IMR-90 (cell line): ENCODE measurements at places on chromosomes 3 and 15. TPM values are rescaled to one million over a fixed set of nuclear protein-coding genes. Genes with fewer than 3 reads are reported as not detected.
A peak's percentile ranks its signal among the peaks of the same experiment; 100 is the strongest.

The TUSC7 gene
- total RNA-seq, result not detected in 2 replicates

The CCDC39 gene
- not detected in 2 replicates for total RNA-seq

DNA sequence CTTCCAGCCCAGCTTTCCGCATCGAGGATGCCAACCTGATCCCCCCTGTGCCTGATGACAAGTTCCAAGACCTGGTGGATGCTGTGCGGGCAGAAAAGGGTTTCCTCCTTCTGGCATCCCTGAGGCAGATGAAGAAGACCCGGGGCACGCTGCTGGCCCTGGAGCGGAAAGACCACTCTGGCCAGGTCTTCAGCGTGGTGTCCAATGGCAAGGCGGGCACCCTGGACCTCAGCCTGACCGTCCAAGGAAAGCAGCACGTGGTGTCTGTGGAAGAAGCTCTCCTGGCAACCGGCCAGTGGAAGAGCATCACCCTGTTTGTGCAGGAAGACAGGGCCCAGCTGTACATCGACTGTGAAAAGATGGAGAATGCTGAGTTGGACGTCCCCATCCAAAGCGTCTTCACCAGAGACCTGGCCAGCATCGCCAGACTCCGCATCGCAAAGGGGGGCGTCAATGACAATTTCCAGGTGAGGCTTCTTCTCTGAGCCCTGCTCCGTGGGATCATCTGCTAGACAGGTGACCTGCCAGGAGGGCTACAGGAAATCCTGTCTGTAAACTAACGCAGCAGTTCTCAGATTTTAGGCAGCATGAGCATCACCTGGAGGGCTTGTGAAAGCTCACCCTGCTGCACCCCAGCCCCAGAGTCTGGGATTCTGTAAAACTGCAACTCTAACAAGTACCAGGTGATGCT is 1.6 kb downstream of the THBS1 start:
- peak; percentile 73 for DNase-seq

DNA sequence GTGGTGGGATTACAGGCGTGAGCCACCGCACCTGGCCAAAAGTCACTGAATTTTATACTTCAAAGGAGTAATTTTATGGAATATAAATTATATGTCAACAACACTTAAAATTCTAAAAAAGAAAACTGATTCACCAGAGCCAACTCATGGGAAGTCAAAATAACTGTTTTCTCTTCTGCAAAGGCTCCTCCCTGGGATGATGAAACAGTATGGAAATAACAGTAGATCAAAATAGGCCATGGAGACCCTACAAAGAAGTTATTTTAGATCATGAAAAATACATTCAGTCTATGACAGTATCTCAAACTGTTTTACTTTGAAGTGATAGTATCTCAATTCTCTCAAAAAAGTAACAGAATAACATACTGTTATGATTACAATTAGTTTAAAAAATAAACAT is 102.7 kb downstream of the IGSF11 start:
- no peak for DNase-seq

DNA sequence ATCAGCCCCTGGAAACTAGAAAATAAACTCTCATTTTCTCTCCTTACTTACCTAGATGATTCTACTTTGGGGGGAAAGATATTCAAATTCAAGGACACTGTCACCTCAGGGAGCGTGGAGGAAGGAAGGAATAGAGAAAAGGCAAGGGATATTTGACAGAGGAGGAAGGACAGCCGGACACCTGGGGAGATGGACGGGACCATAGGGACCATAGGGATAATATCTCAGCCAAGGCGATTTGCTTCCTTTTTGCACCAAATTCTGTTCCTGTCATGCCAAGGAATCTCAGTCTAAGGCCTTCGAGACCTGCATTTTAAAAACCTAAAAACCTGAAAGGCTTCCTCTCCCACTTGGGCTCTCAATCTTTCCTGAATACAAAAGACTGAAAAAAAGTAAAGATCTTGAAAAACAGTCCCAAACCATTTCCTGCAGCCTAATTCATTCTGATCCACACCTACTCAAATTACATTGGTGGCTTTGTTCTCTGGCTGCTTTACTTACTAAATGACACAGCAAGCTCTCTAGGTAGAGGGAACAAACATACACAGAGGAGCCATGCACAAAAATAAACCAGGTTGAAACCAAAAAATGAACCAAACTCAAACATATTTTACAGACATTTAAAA is 73.9 kb upstream of the SLC24A5 start:
- DNase-seq, result no peak
